ENCODE measurements at places on chromosomes 1 and 21.

DNA sequence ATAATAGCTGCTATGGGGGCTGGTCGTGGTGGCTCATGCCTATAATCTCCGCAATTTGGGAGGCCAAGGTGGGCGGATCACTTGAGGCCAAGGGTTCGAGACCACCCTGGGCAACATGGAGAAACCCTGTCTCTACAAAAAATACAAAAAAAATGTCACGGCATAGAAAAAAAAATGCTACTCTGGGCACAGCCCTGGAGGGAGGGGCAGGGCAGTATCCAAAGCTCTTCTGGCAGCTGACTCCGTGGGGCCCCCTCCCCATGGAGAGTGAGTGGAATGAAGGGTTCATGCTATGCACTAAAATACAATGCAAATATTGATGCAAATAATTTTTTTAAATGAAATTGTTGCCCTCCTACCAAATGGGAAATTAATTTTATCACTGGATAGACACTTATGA, 78.7 kb downstream of the DESI2 start:
- DNase-seq, result no peak

DNA sequence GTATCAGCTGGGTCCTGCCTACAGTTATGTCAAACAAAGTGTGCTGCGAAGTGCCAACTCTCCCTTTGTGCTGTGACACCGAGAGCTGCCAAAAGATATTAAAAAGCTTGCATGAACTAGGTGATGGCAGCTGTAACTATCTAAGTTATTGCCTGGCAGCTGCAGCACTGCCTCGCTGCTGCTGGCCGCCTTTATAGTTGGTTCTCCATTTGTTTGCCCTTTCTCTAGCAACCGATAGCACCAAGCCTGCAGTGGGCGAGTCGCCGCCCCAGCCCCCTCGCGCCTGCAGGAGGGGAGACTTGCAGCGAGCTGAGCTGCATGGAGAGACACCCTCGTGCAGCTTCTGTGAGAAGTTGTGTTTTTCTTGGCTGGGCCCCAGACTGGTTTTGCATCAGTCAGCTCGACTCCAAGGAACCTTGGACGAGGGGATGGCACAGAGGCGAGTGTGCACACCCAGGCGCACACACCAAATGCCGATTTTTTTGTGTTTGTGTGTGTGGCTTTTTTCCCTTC, 330.6 kb downstream of the RPS6KC1 start:
- DNase-seq, result no peak

GRCh38 chr1:81174052-81174451, 626.7 kb upstream of the ADGRL2 start:
- no peak for DNase-seq

- DNase-seq, result no peak
These were observed 74.2 kb downstream of the DTL start for GRCh38 chr1:212109728-212110127.

- DNase-seq, result no peak
These were observed 1.2 kb upstream of the MMEL1 start for GRCh38 chr1:2633936-2634491.

DNA sequence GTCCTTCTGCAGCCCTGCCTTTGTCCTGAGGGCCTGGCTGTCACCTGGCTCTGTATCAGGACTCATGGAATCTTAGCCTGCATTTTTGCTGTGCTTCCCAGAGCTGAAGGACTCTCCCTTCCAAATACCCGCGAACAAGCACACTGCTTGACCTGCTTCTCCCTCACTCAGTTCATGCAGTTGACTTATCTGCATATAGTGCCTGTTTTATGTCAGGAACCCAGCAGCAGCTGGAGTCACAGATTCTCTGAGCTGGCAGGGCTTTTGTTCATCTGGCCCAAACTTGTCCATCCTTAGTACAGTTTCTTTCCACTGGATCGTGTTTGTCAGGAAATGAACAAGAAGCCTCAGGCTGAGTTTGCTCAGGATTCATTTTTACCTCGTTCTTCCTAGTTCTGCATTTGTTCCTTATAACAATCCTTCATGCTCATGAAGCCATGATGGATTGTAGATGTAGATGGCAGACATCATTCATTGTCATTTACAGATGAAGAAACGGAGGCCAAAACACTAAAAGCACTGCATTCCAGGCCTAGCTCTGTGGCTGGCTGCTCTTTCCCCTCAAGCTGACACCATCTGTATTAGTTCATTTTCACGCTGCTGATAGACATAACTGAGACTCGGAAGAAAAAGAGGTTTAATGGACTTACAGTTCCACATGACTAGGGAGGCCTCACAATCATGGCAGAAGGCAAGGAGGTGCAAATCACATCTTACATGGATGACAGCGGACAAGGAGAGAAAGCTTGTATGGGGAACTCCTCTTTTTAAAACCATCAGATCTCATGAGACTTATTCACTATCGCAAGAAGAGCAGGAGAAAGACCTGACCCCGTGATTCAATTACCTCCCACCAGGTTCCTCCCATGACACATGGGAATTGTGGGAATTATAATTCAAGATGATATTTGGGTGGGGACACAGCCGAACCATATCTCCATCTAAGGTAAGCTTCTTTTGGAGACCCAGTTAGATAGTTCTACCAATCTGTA, 150.9 kb downstream of the HIVEP3 start:
- no peak for DNase-seq
